ENCODE measurements at places on chromosomes 5 and 9. TPM values are rescaled to one million over a fixed set of nuclear protein-coding genes. Genes with fewer than 3 reads are reported as not detected.

IL7R gene
- total RNA-seq = 10.6 TPM

- no peak for DNase-seq
Observed at GRCh38 chr9:126581893-126582292, 31.8 kb upstream of the LMX1B start.

GRCh38 chr5:155556700-155557099 is 543.1 kb downstream of the KIF4B start:
- no peak for DNase-seq

GRCh38 chr9:127585161-127585819 is 26.8 kb upstream of the STXBP1 start:
- DNase-seq = no peak

FAM169A gene
- total RNA-seq = 7.1 TPM

Measured in H4 (cell line).